ENCODE measurements at places on chromosomes 13 and 19.

- H3K36me3 ChIP-seq, result no peaks in the 10 kb centered on the region
- H3K27ac ChIP-seq, result no peak overlapping the region
- H3K4me3 ChIP-seq, result no peak overlapping the region
- no peak for DNase-seq
Observed at GRCh38 chr13:70694996-70695715, 586.9 kb upstream of the KLHL1 start.

GRCh38 chr13:77774181-77774580 lies 76.7 kb downstream of the SLAIN1 start:
- no peaks in the 10 kb centered on the region for H3K27me3 ChIP-seq
- no peaks in the 10 kb centered on the region for H3K4me1 ChIP-seq
- no peak overlapping the region for H3K4me3 ChIP-seq
- no peaks in the 10 kb centered on the region for H3K36me3 ChIP-seq
- H3K27ac ChIP-seq, result no peak overlapping the region

GRCh38 chr19:55537741-55538111 lies 793 bp upstream of the SBK2 start:
- DNase-seq, result no peak
- H3K4me1 ChIP-seq, result no peaks in the 10 kb centered on the region

DNA sequence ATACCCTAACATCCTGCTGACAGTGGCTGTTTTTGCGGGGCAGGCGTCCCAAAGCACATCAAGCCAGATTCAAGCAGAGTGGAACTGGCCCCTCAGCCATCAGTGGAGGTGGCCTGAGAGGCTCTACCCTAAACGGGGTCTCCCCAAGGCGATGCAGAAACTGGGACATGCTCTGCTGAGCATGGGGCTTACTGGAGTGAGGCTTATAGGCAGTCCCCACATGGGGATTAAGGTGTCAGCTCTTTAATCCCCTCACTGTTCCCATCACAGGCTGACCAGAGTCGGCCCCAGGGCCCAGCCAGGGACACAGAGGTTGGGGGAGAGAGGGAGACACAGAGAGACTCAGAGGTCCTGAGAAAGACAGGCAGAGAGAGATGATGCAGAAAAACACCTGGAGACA lies 17.0 kb downstream of the CYP2F1 start:
- no peaks in the 10 kb centered on the region for H3K27me3 ChIP-seq
- no peak for DNase-seq

DNA sequence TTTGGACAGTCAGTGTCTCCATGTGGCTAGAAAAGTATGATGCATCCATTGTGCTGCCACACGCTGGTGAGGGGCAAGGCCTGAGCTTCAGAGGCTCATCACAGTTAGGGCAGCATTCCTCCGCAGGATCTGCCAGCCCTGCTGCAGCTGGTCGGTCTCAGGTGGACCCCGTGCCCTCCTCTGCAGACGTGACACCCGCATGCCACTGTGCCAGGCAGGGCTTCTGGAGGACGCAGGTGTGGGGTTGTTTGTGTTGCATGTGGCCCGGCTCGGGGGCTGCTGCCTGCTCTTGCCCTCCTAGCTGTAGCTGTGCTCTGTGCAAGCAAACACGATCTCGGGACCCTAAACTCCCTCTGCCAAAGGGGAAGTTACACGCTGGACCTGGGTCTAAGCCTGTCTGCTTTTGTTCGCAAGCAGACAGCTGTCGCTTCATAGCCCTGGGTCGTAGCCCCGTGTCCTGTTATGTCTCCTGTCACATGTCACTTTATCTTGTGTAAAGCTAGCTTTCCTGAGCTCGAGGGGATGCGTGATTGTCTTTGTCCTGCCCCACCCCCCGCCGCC lies 45.3 kb downstream of the SLC7A9 start:
- DNase-seq, result no peak
- no peak overlapping the region for H3K27ac ChIP-seq

DNA sequence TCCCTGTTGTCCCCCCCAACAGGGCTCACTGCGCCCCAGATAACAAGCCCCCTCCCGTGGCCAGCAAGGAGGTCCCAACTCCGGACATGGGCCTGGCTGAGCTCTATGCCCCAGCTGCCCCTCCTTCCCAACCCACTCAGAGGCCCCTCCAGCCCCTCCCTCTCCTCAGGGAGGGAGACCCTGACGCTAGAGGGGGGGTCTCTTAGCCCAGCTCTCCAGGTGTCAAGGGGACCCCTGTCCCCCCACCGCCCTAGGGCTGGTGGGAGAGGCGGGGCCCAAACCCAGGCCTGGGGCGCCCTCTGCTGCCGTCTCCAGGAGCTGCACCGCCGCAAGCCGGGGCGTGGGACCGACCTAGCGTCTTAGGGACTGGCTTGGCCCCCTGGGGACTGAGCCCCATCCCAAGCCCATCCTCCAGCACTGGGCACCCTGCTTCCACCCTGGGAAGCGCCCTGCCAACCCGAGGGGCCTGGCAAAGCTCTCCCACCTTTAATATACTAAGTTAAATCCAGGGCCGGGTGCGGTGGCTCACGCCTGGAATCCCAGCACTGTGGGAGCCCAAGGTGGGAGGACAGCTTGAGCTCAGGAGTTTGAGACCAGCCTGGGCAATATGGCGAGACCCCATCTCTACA lies 1.4 kb downstream of the GRIN3B start:
- DNase-seq, result peak; percentile 49
- no peaks in the 10 kb centered on the region for H3K4me1 ChIP-seq
- no peaks in the 10 kb centered on the region for H3K36me3 ChIP-seq
- H3K27ac ChIP-seq, result no peak overlapping the region

DNA sequence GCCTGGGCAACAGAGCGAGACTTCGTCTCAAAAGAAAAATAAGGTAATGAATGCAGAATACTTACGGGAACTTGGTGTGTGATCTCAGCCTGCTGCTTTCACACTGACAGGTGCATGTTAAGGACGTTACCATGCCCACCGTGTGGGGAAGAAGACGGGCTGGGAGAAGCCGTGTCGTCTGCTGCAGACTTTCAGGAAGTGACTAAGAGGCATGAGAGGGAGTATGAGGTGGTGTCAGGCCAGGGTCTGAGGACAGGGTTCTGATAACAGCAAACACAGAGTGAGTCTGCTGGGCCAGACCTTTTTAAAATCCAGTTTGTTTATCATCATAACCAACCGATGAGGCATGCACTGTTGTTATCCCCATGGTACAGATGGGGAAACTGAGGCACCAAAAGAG lies 13.6 kb upstream of the GALP start:
- no peaks in the 10 kb centered on the region for H3K4me1 ChIP-seq
- no peaks in the 10 kb centered on the region for H3K27me3 ChIP-seq
- no peak overlapping the region for H3K27ac ChIP-seq

DNA sequence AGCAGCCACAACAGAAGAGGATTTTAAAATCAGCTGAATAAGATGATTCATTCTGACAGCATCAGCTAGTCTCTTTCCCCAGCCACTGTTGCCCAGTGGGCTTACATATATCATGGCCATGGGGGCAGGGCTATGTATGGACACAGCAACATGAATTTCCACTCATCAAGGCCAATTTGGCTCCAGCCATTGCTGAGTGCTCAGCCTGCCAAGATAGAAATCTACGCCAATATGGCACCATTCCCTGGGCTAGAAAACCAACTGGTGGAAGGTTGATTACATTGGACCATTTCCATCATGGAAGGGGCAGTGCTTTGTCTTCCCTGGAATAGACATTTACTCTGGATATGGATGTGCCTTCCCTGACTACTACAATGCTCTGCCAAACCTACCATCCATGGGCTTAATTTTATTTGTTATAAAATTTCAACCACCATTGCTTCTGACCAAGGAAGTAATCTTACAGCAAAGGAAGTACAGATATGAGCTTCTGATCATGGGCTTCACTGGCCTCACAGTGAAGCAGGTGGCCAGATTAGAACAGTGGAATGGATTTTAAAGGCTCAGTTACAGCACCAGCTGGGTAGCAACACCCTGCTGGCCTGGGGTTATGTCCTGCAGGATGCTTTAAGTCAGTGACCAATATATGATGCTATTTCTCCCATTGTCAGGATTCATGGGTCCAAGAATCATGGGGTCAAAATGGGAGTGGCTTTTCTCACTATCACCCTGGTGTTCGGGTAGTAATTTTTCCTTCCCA lies 9.8 kb upstream of the ALOX5AP start:
- DNase-seq, result no peak
- no peak overlapping the region for H3K27ac ChIP-seq
- no peaks in the 10 kb centered on the region for H3K27me3 ChIP-seq
- no peak overlapping the region for H3K4me3 ChIP-seq
- H3K4me1 ChIP-seq, result no peaks in the 10 kb centered on the region

- no peak overlapping the region for H3K4me3 ChIP-seq
- H3K27me3 ChIP-seq, result no peaks in the 10 kb centered on the region
Observed at GRCh38 chr19:41555748-41556147, 20.2 kb upstream of the CEACAM21 start.

DNA sequence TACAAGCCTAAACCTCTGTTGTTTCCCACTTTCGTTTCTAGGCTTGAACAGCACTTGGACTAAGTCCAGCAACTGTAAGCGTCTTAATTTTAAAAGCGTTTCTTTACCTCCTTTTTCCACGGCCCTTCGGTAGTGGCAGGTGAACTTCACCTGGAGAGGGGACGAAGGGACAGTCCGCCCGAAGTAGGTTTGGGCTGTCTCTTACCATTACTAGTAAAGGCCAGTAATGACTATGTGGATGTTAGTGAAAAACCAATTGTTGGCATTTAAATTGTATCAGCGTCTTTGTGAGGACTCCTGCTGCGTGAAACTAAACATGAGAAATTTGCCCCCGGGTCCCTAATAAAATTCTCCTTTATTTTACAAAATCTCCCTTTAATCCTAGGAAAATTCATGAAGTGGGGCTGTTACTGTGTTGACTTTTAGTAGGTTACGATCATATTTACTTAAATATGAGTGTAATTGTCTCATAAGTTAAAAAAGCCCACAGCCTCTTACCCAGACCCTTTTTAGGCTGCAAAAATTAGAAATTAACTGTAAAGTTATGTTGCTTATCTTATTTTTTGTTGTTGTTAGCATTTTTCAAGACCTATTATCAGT lies 983 bp downstream of the ITM2B start:
- H3K4me3 ChIP-seq, result peak overlapping the region; percentile 84
- H3K27ac ChIP-seq, result peak overlapping the region; percentile 100
- H3K36me3 ChIP-seq, result no peaks in the 10 kb centered on the region
- no peaks in the 10 kb centered on the region for H3K27me3 ChIP-seq
- DNase-seq, result no peak
- H3K4me1 ChIP-seq, result peaks cover 21% of the 10 kb centered on the region

- no peak for DNase-seq
- no peak overlapping the region for H3K4me3 ChIP-seq
- no peaks in the 10 kb centered on the region for H3K4me1 ChIP-seq
- no peak overlapping the region for H3K27ac ChIP-seq
- H3K27me3 ChIP-seq, result no peaks in the 10 kb centered on the region
Observed at GRCh38 chr13:49649963-49650312, 21.6 kb downstream of the ARL11 start.

GRCh38 chr13:61192826-61193225 lies 222.8 kb downstream of the PCDH20 start:
- no peaks in the 10 kb centered on the region for H3K27me3 ChIP-seq
- H3K4me1 ChIP-seq, result no peaks in the 10 kb centered on the region
- no peaks in the 10 kb centered on the region for H3K36me3 ChIP-seq
- no peak overlapping the region for H3K4me3 ChIP-seq
- DNase-seq, result no peak

DNA sequence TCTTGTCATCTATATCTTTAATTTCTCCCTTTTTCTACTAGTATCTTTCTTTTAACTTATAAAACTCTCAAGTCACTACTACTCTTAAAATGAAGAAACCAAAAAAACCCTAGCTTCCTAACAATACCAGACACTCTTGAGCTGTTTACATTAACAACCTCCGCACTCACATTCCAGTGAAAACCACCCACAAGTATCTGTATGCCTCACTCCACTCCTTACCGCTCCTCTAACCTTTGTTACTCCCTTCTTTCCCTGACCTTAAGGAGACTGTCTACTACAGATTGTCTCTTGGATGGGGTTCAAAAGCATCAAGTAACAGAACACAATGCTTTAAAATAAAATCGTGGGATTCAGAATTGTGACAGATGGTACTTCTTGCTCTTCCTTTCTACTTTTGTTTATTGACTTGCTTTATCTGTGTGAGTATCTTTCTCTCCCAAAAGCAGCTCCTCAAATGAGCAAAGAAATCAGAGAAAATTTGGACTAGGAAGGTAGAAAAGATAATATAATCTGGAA lies 110.0 kb upstream of the FBXL3 start:
- H3K27me3 ChIP-seq, result no peaks in the 10 kb centered on the region
- peaks cover 7% of the 10 kb centered on the region for H3K36me3 ChIP-seq
- H3K4me1 ChIP-seq, result no peaks in the 10 kb centered on the region
- H3K27ac ChIP-seq, result no peak overlapping the region

DNA sequence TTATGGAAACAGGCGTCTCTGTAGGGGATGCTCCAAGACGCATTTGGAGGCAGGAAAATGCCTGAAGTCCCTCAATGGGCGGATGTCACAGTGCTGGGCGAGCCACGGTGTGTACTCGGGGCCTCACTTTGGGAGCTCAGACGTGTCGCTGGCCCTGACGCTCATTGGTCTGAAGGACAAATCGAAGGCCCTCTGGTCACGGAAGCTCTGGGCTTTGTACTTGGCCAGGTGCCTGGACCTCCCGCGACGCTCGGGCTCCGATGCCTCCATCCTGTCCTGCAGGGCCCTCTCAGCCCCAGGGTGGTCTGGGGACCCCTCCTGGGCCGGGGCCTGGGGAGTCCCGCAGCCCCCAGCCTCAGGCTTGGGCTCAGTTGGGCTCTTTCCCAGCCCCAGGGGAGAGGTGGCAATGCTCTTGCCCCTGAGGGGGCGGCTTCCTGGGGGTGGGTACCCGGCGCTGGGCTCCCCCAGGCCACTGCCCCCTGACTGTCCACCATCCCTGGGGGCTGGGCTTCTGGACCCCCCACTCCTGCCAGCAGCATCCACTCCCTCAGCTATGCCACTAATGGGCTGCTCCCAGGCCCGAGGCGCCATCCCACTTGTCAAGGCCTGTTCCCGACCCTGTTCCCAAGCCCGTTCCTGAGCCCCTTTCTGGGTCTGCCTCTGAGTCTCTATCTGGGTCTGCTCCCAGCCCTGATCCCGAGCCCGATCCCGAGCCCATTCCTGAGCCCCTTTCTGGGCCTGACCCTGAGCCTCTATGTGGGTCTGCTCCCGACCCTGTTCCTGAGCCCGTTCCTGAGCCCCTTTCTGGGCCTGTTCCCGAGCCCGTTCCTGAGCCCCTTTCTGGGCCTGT lies 39.5 kb upstream of the GRTP1 start:
- no peaks in the 10 kb centered on the region for H3K27me3 ChIP-seq
- peak overlapping the region; percentile 89 for H3K27ac ChIP-seq
- H3K36me3 ChIP-seq, result no peaks in the 10 kb centered on the region
- peaks cover 52% of the 10 kb centered on the region for H3K4me1 ChIP-seq
- peak; percentile 27 for DNase-seq

- H3K27me3 ChIP-seq, result no peaks in the 10 kb centered on the region
- H3K36me3 ChIP-seq, result no peaks in the 10 kb centered on the region
- H3K4me1 ChIP-seq, result peaks cover 24% of the 10 kb centered on the region
- no peak for DNase-seq
- H3K27ac ChIP-seq, result no peak overlapping the region
- no peak overlapping the region for H3K4me3 ChIP-seq
Observed at GRCh38 chr13:40399756-40400155, 266.7 kb downstream of the FOXO1 start.
